Bronchus fibroblast of lung (primary cell): ENCODE measurements at places on chromosomes 16 and 17. TPM values are rescaled to one million over a fixed set of nuclear protein-coding genes. Genes with fewer than 3 reads are reported as not detected.

KRT12 gene
- total RNA-seq, result not detected in 2 replicates

LRRC75A gene
- total RNA-seq, result 0.34 and 0.59 TPM in 2 replicates

RNF40 gene
- total RNA-seq, result 60.7 and 88.3 TPM in 2 replicates

SPNS3 gene
- not detected in 2 replicates for total RNA-seq

TNP2 gene
- not detected in 2 replicates for total RNA-seq
